Stimulated activated CD4-positive, alpha-beta T cell treated with anti-CD3 and anti-CD28 coated beads, Interleukin-2, amount 100 ng/mL, for 24 hours (primary cell): ENCODE measurements at places on chromosomes 5 and 9.
A peak's percentile ranks its signal among the peaks of the same experiment; 100 is the strongest.

DNA sequence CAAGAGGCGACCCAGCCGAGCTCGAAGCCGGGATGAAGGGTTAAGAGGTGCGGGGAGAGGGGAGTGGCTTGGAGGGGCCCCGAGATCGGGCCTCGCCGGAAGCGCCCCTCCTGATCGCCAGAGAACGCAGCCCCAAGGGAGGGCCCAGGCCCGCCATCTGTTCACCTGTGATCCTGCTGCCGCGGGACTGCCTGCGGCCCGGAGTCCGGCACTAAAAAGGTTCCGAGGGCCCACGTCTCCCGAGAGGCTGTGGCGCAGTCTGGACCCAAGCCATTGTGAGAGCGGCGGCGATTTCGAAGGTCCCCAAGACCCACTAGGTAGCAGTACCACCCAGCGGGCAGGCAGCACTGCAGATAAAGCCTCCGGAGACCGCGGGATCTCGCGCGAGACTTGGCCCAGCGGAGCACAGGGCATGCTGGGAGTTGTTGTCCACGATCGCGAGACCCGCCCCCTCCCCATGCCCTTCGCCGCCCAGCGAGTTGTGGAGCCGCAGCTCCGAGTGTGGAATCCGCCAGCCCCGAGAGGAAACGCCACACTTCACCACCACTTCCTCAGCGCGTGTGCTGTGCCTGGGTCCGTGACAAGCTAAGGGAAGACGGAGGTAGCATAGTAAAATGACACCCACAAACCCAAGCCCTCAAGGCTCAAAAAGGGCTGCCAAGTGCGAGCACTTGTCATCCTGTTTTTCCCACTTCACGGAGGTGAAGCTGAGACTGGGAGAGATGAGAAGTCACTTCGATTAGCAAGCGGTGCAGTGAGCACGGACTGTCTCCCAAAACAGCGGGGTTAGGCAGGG lies at the start of gene KIAA1191:
Gene KIAA1191 (minus strand): TSS at position 328 of the 796 bp plus-strand sequence. CDS start 2,256 bp downstream, outside the sequence.
- peak; percentile 95 for DNase-seq

DNA sequence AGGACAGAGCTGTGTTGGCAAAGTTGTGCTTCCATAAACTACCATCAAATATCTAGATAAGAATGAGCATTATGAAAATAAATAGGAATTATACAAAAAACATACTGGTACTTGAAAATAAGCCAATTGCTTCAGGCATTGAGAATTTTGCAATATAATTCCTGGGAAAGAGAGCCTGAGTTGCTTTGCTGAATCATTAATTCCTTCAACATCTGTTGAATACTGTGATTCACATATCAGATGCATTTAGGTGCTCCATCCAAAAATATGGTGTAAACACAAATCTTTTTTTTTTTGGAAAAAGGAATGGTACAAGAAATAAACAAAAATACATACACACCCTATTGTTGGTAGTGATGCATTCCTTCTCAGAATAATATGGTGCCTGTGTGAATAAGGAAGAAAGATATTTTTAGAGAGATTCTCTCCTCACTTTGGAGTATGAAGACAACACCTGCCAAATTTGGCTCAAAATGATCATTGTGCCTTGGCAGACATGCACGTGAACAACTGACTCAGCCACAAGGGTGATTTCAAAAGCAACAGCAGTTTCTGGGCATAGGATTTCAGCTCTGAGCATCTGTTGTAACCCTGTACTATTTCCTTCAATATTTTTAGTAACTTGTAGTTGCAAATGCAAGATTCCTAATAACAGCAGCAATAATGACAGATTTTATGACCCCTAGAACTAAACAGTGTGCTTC lies 96.7 kb downstream of the CAVIN4 start:
- no peak for DNase-seq

DNA sequence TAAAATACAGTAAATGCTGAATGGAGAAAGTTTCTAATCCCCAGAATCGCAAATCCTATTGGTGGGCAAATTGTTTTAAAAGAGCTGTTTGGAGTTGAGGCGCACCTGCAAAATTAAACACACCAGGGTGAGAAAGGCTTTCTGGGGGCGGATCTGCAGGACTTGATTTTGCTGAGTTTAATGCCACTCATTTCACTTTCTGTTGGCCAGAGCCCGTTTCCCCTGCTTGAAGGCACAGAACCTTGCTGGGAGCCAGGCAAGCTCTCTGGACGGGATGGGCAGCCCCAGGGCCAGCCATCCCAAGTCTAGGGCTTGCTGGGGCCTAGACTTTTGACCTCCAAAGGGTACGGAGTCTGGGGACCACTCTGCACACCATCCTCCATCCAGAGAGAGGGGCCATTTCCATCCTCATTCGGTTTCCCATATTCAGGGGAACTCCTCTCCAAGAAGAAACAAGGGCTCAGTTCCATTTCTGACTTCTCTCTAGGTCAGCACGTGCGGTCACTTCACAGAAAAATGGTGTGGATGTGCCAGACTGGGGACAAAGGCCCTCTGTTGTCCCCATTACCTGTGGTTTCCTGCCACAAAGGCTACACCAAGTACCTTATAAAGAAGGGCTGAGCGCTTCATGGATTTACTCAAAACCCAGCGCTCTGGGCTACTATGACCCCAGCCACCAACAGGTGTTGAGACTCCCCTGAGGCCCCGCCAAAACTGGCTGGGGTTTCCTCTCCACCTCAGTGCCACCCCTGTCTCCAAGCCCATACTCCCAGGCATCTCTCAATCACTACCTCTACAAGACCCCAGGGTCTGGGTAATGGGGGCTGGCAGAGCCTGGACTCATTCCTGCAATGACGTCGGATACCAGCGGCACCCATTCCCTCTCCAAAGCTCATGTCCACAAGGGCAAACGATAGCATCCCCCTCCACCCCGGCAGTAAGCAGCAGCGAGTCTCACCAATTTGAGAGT lies 170.0 kb downstream of the AUH start:
- DNase-seq: no peak

DNA sequence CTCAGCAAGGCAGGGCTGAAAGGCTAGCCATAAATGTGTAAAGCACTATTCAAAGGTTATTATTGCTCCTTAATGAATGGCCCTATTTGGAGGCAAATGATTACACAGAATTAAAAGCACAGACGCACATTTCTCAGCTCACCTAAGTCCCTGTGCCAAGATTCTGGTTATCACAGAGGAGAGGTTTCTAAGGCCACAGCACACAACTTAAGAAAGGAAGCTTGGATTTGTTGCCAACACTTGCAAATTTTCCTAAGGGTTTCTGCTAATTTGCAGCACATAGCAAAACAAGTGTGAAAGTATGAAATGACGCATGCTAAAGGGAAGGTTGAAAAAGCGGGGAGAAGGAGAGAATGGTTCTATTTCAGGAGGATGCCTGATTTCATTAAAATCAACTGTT lies 834.1 kb upstream of the C9orf72 start:
- DNase-seq: no peak

DNA sequence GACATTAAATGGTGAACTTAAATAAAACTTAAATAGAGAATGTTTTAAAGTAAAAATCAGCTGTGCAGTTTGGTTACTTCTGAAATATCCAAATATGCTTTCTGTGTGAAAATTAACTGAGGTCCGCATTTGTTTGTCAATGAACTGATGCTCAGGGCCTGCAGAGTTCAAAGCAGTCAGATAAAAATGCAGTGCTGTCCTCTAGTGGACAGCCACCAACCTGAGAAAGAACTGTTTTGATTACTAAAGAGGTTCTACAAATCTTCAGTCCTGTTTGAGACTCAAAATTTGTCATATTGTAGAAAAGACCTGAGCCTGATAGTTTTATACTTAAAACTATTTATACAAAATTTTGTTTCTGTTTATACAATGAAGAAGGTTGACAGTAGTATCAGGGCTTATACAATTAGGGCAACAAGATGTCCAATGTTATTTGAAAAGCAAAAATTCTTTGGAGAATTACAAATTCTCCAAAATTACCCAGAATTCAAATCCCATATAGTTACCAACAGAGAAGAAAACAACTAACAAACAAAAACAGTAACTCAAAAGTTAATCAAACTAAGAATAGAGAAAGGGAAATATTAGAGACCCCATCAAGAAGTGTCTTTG lies 232.3 kb upstream of the TBCA start:
- DNase-seq: no peak

- DNase-seq: no peak
Observed at GRCh38 chr9:105257809-105258208, 13.4 kb downstream of the SLC44A1 start.

- DNase-seq: no peak
Observed at GRCh38 chr9:30937106-30937505, 1447.3 kb upstream of the ACO1 start.
